ENCODE measurements at places on chromosomes 16 and 17.

- no peak for DNase-seq
These were observed 34.7 kb downstream of the MYO15A start for GRCh38 chr17:18143044-18143936.

DNA sequence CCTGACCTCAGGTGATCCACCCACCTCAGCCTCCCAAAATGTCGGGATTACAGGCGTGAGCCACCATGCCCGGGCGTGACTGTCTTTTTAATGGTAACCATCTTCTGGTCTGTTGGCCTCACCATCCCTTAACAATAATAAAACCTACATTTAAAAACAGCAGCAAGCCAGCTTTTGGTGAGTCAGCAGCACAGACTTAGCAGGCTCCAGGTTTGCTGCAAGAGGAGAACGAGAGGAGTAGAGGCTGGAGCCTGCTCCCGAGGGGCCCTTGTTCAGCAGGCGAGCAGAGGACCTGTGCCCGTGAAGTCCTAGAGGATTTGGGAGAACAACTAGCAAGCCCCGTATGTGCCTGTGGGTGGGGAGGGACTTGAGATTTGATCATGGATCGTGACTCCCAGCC is 35.7 kb downstream of the MYH13 start:
- DNase-seq, result no peak

DNA sequence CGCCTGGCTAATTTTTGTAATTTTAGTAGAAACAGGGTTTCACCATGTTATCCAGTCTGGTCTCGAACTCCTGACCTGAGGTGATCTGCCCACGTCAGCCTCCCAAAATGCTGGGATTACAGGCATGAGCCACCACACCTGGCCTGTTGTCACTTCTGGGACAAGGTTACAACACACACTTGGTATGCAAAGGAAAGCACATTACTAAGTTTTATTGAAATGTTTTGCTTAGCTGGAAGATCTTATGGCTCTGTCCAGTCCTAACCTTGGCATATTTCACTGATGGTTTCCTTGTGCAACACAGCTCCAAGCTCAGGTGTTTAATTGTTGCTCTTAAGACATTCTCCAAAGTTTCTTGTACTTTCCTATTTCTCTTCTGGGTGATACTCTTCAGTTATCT is 94.2 kb downstream of the CNTNAP4 start:
- no peak for DNase-seq

DNA sequence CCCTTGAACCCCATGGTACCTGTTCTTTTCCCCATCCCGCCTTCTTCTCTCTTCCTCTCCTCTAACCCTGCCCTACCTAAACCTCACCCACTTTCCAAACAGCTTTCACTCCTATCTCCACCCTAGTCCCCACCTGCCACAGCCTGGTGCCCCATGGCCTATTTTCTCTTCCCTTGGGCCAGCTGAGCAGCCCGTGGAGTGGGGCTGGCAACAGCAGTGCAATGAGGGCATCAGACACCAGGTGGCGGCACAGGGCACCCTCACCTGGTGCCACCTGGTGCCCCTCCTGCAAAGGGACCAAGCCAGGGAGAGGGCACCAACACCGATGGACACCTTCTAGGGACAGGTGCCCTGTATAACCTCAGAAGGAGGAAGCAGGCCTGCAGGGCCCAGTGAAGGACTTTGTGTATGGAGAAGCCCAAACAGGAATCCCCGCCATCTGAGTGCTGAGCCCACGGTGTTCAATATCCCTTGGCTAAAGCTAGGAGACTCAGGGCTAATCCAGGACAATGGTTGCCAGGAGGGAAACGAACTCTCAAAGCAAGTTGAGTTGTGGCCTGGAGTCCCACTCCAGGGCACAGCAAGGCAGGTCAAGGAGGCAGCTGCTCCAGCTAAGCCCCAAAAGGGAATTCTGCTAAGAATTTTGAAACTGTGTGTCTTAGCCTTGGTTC is 4.0 kb upstream of the ABCC3 start:
- no peak for DNase-seq

DNA sequence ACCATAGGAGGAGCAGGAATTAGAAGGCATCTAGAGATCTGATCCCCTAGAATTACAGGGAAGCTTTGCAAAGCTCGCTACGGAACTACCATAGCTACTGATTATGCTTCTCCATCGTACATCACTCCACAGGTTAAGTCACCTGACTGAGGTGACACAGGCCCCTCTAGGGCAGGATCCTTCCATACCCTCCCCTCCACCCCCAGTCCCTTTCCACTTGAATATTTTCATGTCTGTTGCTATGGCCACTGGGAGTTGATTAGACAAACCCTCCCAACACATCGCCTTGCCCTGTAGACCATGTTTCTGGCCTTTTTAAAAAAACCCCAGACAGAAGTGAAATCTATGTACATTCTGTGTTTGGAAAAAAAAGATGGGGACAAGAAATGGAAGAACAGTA is 287.1 kb downstream of the SOX9 start:
- DNase-seq, result no peak

DNA sequence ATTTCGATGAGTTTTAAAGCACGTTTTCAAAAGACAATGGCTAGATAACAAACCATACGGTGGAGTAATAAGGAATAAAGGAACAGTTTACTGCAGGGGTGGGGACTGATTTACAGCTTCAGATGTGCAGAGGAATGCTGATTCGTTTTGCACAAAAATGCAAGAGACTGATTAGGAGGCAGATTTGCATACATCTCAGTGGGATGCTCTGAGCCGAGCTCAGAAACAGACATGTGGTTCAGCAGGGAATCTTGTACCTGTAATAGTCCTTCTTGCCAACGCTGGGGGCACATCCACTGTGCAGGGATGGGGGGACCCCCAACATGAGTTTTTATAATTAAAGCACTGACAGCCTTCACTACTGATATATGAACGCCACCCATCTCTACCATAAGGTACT is 308.0 kb downstream of the GRIN2A start:
- DNase-seq, result no peak

DNA sequence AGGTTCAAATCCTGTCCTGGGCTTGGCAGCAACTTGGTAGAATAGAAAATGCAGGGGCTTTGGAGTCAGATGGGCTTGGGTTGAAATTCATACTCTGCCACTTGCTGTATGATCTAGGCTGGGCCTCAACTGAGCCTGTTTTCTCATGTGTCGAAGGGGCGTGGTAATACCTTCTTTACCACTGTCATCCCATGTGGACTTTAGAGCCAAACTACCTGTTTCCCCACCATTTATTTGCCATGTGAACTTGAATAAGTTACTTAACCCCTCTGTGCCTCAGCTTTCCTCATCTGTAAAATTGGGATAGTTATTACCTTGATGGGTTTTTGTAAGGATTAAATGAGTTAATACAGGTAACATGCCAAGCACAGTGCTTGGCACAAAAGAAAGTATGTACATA is 106.0 kb downstream of the COPRS start:
- DNase-seq, result no peak

DNA sequence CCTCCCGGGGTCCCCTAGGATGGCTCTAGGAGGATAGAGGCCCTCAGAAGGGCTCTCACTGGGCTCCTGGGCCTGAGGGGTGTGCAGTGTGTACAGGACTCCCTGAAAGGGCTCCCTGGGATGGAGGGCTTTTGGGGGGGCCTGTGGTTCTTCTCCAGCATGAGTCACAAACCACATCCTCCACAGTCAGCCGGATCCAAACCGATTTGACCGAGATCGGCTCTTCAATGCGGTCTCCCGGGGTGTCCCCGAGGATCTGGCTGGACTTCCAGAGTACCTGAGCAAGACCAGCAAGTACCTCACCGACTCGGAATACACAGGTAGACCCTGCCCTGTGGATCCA is 4.5 kb downstream of the TRPV2 start:
- no peak for DNase-seq

DNA sequence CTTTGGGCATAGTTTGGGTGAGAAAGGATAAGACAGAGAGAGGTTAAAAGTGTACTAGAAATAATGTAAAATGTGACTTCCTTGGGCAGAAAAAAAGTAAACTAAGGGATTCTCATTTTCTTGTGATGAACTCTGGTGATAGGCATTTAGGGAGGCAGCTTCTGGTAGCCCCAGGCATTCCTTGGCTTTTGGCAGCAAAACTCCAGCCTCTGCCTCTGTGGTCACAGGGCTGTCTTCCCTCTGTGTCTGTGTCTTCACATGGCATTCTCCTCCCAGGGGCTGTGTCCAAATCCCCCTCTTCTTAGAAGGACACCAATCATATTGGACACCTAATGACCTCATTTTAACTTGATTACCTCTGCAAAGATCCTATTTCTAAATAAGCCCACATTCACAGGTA is 54.7 kb downstream of the HS3ST3B1 start:
- no peak for DNase-seq

GRCh38 chr16:11384956-11385586 is 39.8 kb downstream of the RMI2 start:
- no peak for DNase-seq

DNA sequence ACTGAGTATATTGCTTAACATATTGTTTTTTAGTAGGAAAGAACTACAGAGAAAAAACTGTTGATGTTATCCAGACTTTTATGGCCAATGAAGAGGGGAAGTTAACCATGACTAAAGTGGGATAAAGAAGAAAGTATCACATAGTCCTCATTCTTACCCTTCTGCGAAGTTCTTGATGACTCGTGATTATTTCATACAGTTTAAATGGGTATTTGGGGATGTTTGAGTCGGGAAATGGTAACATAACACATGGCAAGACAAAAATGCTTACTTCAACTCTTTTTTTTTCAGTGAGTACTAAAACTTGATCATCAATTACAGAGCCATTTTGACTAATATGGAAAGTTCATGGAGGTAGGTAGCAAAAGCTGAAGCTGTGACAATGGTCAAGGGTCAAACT is 4.9 kb downstream of the POLG2 start:
- DNase-seq, result no peak

- no peak for DNase-seq
These were observed 27.5 kb upstream of the KRT17 start for GRCh38 chr17:41651625-41652460.

GRCh38 chr17:33580215-33580614 is 287.1 kb upstream of the ASIC2 start:
- no peak for DNase-seq

DNA sequence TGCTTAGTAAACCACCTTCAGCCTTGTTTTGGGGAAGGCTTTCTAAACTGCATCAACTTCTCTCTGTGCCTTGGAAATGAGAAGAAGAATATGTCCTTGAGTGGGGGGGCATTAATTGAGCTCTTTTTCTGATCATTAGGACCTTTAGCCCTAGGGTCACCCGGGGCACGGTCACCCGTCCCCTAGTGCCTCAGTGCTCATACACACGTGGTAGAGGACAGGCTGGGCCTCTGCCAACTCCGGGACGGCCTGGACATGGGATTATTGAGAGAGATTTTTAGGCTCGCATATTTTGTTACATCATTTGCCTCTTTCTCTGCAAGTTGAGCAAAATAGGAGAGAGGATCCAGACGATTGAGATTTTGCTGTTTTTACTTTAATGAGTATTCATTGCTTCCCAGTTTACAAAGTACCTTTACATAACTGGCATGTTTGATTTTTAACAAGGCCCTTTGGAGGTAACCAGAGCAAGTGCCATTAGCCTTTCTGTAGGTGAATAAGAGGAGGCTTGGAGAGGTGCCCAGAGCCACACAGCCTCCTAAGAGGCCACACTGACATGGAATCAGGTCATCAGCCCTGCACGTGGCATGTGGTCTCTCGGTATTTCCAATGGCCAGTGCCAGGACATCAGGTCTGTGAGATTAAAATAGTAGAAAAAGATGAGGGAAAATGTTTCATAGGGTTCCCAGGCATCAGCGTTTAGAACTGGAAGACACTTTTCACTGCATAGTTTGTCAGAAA is 11.1 kb downstream of the PMM2 start:
- DNase-seq, result no peak

GRCh38 chr17:64683796-64684195 is 21.7 kb upstream of the SMURF2 start:
- no peak for DNase-seq

DNA sequence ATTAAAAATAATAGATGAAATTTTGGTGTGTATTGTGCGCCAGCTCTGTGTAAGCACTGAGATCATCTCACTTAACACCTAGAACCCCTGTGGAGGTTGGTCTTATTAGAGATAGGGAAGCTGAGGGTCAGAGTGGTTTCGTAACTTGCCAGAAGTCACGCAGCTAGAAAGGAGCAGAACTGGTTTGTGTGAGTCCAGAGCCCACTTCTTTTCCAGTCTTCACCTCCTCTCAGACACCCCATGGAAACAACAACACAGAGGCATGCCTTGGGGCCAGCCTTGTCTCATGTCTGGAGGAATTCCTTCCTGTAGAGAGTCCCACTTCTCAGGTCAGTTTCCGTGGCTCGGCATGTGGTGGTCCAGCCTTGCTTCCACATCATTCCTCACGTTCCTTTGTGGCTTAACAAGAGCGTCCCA is 16.5 kb downstream of the YPEL2 start:
- DNase-seq, result no peak

DNA sequence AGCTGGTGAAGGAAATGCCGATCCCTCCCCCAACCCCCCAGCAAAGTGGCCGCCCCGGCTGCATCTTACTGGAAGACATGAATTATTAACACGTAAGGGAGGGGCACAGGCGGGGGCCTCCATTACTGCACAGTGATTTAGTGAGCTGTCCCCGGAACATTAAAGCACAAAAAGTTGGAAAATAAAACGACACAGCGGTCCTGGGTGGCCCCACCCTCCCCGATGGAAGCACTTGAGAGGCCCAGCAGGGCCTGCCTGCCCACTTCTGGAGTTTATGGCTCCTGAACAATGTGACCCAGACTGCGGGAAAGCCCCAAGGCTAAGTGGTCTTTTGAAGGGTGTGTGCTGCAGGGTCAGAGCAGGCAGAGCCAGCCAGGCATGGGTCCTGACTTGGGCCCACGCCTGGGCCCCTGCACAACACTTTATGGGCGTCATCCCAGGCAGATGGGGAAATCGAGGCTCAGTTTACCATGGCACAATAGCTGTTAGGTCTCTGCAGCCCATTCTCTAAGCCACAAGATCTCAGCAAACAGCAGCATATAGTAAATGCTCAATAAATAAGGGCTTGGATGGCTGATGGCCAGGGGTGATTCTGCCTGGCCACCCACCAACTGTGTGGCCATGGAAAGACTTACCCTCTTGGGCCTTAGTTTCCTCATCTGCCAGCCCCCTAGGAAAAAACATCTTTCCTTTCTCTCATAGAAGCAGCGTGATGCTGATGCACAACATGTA is 22.8 kb downstream of the CCDC102A start:
- DNase-seq, result no peak

GRCh38 chr16:35730251-35730650 is 2270.8 kb downstream of the TP53TG3F start:
- DNase-seq, result no peak

- DNase-seq, result no peak
These were observed 789.9 kb upstream of the KIF2B start for GRCh38 chr17:53032861-53033271.

- DNase-seq, result no peak
These were observed 1.2 kb downstream of the SNTB2 start for GRCh38 chr16:69188236-69188549.

GRCh38 chr16:27446721-27447120 is 44.7 kb downstream of the IL21R start:
- no peak for DNase-seq

GRCh38 chr17:3959295-3959899 is 4.8 kb downstream of the ATP2A3 start:
- DNase-seq, result no peak

All from esophagus squamous epithelium (tissue), 5 donors.